Immature natural killer cell (primary cell): ENCODE measurements at places on chromosomes 11 and 22. TPM values are rescaled to one million over a fixed set of nuclear protein-coding genes. Genes with fewer than 3 reads are reported as not detected.

DNA sequence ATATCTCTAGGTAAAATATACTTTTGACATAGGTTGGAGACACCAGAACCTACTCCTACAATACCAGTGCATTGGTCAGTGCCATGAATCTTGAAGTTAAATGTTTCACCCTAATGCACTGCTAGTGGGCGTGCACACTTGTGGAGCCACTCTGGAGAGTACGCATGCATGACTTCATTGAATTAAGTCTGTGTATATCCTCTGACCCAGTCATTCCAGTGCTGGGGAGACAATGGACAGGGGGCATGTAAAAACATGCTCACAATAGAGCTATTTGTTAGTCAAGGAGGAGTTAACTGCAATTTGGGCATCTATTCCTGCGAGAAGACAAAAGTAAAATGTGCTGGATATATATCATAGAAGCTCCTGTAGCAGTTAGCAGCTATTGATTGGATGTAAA, 335.4 kb upstream of the NCAM1 start:
- no peak for DNase-seq

DNA sequence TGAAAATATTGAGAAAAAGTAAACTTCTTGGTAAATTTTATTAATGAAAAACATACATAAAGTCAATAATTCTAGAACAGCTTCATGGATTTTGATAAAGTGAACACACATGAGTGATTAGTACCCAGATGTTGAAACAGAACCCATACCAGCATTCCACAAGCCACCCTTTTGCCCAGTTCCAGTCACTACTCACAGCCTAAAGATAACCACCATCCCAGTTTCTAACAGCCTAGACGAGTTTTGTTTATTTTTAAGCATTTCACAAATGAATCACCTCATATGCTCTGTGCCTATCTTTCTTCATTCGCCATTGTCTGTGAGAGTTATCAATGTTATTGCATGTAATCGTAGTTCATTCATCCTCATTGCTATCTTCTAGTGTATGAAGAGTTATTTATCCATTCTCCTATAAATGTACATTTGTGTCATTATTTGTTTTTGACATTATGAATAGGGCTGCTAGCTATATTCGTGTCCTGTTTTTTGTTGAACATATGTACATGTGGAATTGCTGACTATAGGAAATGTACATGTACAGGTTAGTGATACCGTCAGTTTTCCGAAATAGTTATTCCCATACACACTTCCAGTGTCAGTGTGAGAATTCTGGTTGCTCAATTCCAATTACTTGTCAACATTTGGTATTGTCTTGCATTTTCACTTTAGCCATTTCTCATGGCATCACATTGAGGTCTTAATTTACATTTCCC, 44.5 kb upstream of the TEAD1 start:
- DNase-seq: no peak

- no peak for DNase-seq
Observed at GRCh38 chr22:20056161-20056560, 23.9 kb upstream of the DGCR8 start.

DNA sequence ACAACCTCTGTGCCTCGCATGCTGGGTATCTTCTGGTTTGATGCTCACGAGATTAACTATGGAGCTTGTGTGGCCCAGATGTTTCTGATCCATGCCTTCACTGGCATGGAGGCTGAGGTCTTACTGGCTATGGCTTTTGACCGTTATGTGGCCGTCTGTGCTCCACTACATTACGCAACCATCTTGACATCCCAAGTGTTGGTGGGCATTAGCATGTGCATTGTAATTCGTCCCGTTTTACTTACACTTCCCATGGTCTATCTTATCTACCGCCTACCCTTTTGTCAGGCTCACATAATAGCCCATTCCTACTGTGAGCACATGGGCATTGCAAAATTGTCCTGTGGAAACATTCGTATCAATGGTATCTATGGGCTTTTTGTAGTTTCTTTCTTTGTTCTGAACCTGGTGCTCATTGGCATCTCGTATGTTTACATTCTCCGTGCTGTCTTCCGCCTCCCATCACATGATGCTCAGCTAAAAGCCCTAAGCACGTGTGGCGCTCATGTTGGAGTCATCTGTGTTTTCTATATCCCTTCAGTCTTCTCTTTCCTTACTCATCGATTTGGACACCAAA, 516 bp downstream of the OR52J3 start:
- DNase-seq: no peak

DNA sequence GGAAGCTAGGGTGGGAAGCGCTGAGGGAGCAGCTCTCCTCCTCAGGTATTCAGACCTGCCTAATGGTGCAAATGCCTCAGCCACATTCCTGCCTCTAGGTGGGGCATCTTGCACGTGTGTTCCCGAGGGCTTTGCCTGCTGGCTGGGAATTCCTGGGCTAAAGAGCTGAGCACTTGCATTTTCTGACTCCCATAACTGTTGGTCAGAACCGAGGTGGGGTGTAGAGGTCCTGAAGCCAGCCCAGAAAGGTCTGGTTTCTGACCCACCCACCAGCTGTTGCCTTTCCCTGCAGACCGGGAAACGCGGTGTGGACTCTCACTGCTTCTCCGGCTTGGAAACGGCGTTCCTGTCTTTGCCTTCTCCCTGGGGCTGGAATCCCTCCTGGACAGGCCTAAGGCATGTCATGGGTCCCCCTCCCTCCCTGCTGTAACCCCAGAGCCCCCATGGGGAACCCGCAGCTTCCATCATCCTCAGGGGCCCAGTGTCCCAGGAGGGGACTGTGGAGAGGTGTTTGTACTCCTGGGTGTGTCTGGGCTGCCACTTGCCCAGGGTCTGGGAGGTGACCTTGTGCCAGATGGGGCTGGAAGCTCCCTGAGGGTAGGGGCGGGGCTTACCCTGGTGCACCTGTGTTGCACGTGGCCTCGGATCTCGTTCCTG, 24.0 kb upstream of the SMIM38 start:
- no peak for DNase-seq

DNA sequence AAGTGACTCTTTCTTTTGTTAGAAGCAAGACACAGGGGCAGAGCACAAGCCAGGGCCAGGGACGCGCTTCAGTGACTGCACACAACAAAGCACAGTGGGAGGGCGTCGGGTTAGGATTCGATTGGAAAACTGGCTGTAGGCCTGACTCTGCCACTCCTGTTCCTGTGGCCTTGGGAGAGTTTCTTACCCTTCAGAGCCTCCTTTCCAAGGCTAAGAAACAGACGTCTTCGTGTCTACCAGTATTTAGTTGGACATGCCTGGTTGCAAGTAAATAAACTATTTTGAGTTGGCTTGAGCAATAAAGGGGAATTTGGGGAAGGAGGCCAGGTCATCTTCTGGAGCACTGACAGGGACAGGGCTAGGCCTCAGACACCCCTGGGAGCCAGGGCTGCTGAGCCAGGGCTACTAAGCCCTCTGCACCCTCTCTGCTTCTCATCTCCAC, 549.1 kb downstream of the INSC start:
- no peak for DNase-seq

The UBQLNL gene
- polyA plus RNA-seq: not detected

GRCh38 chr22:27045103-27045947, 387.9 kb downstream of the MIAT start:
- DNase-seq: no peak

DNA sequence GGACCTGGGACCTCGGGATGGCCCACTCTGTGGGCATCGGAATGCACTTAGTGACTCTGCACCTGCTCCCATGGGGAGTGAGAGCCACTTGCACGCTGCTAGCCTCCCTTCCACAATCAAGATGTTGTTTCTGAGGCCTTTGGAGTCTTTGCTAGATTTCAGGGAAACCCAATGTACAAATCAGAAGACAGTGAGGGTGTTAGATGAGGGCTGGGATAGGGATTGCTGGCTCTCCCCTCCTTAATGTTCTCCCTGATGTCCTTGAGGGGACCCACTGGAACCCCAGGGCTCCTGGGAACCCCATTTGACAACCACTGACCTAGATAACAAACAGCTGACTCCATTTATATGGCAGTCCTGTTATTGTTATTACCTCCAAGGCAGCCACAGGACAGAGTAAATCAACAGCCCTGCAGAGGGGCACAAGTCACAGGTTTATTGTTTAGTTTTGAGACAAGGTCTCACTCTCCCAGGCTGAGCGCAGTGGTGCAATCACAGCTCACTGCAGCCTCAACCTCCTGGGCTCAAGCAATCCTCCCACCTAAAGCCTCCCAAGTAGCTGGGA, 31.3 kb upstream of the COMT start:
- DNase-seq: no peak

DNA sequence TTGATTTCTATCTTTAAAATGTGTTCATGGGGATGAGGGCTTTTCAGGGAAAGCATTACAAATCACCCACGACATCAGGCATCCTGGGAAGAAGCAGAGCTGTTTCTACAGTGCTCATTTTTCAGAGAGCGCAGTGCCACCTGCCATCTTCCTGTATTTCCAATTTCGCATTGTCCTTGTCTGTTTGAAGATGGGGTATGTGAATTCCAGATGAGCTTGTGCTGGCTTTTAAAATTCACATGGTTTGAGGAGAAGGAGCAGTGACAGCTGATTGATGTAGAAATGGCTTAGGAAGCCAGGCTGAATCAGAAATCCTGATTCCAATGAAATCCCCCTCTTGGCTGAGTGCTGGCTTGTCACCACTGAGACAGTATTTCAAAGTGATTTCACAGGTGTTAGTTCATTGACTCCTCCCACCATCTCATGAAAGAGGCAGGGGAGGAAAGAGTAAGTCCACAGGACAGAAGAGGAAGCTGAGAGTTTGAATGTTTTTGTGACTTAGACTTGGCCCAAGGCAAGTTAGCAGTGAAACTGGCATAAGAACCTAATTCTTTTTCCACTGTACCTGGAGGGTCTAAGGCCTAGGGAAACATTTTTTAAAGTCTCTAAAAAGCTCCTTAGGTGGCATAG, 344.6 kb upstream of the C11orf87 start:
- no peak for DNase-seq

- no peak for DNase-seq
Observed at GRCh38 chr11:128474036-128474874, 113.1 kb downstream of the ETS1 start.

The MMP13 gene
- polyA plus RNA-seq: not detected

DNA sequence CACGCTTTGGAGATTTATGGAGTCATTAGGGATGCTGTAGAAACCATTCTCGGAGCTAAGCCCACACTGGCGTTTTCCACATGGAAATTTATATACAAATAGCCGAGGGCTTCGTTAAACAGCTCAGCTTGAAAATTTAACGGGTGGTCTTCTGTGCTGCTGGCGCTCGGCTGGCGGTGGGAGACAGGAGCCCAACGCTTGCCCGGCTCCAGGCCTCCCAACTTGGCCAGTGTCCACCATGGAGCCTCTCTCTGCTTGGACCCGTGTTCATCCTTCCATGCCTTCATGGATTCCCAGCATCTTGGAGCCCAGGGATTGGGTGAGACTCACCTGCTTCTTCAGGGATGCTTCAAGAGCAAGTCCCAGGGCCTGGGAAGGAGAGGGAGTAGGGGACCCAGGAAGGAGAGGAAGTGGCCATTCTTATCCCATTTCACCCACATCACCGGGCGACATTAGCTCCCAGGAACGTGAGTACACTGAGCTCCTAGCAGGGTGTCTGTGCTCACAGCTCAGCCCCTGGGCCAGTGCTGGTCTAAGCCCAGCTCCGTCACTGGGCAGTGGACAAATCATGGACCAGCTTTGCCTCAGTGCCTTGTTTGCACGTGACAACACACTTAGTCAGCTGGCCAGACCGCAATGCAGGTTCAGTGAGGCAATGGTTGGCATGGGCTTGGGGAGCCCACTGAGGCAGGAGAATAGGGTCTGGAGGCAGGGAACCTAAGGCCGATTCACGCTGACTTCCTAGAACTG, 944.3 kb downstream of the BRD1 start:
- DNase-seq: no peak

- no peak for DNase-seq
Observed at GRCh38 chr11:69873166-69874077, 54.2 kb upstream of the FGF3 start.

- DNase-seq: peak; percentile 67
Observed at GRCh38 chr22:41833369-41834004, 582 bp downstream of the SREBF2 start.

The SGSM1 gene
- polyA plus RNA-seq: 3.9 TPM

- no peak for DNase-seq
Observed at GRCh38 chr22:28597665-28598064, 82.0 kb downstream of the TTC28 start.

DNA sequence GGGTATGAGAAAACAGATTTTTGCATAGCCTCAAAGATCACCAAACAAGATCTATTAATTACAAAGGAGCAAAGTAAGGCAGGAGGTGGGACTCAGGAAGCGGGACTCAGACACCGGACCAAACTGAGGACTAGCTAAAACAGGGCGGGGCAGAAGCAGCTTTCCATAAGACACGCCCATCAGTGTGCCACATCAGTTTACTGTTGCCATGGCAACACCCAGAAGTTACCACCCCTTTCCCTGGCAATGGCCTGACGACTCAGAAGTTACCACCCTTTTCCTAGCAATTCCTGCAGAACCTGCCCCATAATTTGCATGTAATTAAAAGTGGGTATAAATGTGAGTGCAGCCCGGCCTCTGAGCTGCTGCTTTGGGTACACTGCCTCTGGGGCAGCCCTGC, 173.9 kb downstream of the SHANK2 start:
- no peak for DNase-seq

GRCh38 chr22:30650508-30651116, 15.0 kb downstream of the SLC35E4 start:
- no peak for DNase-seq

DNA sequence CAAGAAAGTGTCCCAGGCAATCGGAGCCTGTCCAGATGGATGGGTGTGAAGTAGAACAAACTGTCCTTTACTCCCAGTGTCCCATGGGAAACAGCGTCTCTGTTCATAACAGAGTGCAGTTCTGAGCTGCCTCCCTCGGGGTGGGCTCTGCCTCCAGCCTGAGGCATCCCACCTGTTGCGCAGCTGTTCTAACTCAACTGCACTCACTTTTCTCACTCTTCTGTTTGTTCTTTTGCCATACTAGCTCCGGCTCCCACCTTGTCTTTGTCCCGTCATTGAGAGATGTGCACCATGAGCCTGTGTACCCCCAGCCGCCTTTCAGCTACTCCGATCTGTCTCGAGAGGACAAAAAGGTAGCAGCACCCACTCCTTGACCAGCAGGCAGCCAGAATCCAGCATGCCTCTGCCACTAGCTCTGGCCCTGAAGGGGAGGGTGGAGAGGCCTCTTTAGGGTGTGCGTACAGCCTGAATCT, 20.7 kb upstream of the CDC42EP2 start:
- no peak for DNase-seq

The APOL5 gene
- not detected for polyA plus RNA-seq

DNA sequence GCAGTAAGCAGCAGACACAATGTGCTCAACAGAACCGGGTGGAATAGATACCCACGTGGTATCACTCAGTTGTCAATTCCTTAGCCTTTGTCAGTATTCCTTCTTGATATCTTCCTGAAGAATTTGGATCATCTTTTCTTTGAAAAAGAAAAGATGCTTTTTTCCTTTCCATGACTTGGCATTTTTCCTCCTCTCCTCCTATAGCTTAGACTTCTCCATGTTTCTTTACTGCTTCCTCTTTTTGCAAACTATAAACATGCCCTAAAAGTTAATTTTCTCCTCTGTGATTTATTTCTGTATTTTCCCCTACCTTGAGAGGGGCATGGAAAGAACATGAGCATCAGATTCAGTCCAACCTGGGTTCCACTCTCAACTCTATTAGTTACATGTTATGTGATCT, 11.7 kb downstream of the CBLIF start:
- no peak for DNase-seq

The GPR83 gene
- not detected for polyA plus RNA-seq

- DNase-seq: no peak
Observed at GRCh38 chr11:112689851-112690250, 271.4 kb upstream of the NCAM1 start.

- DNase-seq: no peak
Observed at GRCh38 chr11:113014262-113015097, 53.3 kb downstream of the NCAM1 start.

GRCh38 chr11:7893796-7894195, 37.3 kb downstream of the OR10A6 start:
- no peak for DNase-seq

- no peak for DNase-seq
Observed at GRCh38 chr11:92782806-92783205, 186.6 kb upstream of the MTNR1B start.

The MRGPRE gene
- not detected for polyA plus RNA-seq
